ENCODE measurements at places on chromosomes 2 and 18.

DNA sequence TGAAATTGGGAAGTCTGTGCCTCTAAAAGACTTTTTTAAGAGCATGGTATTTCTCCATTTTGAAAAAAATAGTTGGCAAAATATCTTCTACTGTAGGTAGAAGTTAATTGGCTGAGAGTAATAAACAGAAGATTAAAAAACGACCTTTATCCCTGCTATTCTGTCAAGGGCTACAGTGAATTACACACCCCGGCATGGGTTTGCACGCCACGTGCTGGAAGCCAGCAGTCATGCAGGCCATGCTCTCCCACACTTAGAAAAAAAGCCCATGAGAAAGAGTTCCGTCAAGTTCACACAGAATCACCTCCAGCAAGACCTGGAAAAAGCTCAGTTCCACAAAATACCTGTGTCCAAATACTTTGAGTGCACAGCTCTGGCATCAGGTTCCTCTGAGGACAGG lies 26.8 kb downstream of the FAM110C start:
- DNase-seq, result peak; percentile 63

DNA sequence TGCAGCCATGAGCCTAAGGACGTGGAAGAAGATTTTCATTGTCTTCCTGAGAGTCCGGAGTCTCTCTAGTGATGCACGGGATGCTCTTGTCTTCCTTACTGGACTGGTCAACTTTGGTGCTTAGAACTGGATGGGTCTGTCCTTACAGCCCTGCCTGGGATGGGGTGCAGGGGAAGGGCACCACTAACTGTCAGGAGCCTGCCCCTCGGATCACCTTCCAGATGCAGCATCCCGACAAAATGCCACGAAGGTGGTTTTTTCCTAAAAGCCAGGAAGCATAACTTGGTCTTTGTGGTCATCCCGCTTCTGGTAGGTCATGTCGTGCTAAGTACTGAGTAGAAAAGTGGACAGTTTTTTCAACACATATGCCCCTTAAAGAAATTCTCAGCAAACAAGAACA lies 207.4 kb upstream of the TWIST2 start:
- no peak for DNase-seq

GRCh38 chr2:197152451-197153228 lies 157.9 kb downstream of the ANKRD44 start:
- DNase-seq, result no peak

DNA sequence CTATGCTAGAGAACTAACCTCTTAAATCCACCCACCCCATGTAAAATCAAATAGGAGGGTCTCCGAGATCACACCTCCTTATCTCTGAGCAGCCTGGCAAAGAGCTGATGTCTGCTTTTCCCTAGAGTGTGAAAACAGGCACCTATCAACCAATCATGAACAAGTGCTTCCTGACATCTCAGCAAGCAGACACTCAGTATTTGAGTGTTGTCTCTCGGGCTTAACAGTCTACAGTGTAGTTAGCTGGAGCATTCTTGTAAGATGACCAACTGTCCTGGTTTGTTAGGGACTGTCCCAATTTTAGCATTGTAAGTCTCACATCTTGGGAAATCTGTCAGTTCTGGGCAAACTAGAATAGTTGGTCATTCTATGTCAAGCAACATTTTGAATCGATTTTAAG lies 26.4 kb downstream of the MARCHF4 start:
- no peak for DNase-seq

DNA sequence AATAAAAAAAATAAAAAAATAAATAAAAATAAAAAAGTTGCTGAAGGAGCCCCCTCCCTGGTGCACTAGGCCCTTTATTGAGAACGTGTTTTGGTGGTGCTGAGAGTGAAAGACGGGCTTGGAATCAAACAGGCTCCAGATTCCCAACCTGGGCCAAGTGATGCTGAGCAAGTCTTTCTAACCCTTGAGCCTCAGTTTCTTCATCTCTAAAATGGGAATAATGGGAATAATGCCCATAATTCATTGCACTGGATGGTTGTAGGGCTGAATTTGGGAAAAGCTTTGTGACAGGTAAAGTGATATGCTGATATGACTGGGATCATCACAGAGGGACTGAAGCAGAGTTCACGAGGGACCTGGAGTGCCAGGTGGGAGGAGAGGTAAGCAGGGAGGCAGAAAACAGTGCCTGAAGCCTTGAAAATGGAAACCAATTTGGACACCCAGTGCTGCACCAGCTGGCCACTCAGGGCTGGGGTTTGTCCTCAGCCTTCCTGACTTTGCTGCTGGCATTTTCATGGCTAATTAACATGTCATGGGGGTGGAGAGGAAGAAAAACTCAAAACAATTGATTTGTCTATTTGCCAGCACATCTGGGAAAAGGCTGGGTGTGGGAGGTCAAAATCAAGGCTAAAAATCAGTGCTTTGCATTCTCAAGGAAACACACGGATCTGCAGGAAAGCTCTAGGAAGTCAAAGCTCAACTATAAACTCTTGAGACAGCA lies 241.3 kb downstream of the LOXHD1 start:
- no peak for DNase-seq

DNA sequence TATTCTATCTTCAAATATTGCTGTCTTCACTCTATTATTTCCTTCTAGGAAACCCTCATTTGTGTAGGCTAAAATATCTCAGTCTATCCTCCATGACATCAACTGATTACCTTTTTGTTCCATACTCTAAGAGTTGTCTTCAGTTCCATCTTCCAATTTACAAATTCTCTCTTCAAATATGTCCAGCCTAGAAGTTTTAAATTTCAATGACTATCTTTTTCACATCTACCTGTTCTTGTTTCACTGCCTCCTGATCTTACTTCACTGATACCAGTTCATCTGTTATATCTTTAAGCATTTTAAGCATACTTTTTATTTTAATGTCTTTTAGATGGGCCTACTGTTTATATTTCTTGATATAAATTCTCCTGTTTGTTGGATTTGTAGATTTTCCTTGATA lies 53.6 kb upstream of the COX7A2L start:
- DNase-seq, result no peak

- DNase-seq, result no peak
Measured at GRCh38 chr2:53933329-53933728, 37.5 kb downstream of the PSME4 start.

DNA sequence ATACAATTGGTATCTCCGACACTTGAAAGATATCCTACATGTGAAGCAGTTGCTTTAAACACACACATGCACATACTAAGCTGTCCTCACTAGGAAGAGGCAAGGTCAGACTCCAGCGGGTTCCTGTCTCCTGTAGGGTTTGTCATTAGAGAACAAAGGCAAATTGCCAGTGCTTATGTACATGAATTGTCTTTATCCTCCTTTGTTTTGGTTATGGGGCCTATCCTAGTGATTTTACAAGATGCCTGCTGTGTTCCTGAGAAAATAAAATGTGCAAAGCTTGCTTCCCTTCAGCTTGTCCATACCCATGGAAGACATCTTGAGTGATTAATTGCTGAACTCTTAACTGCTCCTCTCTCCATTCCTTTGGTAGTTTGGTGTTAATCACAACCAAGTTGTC lies 86.7 kb upstream of the SLC39A10 start:
- no peak for DNase-seq

- DNase-seq, result no peak
Measured at GRCh38 chr2:231655894-231656293, 52.4 kb upstream of the PTMA start.

DNA sequence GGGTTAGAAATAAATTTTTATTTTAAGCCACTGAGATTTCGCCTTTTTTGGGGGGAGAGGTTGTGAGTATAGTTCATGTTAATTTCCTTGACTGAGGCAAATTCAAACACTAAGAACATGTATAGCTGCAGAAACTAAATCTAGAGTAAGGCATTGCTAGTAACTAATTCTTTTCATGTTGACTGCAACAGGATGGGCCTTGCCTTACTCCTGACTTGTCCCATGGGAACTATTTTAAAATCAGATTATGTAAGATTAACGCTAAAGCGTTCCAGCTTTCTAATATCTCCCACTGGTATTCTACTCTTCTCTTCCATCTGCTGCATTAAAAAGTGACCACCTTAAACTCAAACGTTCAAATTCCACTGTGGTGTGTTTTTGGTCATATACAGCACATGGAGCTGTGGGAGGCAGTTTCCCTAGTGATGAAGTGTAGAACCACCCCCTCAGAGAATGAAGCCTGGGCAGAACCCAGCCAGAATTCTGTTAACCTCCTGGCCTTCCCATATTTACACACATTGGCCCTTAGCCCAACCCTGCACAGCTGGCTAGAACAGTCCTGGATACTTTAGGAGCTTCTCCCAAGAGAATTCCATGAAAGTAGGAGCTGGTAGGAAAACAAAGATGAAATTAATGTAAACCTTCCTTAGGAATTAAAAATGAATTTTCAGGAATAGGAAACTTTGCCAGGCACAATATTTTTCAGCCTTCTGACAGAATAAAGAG lies 687.8 kb downstream of the SLC4A3 start:
- DNase-seq, result no peak

DNA sequence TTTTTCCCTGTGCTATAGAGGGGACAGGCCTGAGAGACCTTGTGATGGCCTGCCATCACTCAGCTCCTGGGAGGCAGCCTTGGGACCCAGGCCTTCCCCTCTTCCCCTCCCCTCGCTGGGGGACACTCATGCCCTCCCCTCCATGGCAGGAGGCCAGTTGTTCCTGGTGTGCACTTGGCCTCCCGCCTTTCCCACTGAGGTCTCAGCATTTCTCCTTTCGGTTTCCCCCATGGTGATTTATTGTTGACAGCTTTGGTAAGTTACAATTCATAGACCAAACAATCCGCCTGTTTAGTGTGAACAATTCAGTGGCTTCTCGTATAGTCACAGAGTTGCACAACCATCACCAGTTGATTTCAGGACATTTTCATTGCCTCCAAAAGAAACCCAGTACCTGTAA lies 10.2 kb upstream of the CNDP1 start:
- DNase-seq, result peak; percentile 36

DNA sequence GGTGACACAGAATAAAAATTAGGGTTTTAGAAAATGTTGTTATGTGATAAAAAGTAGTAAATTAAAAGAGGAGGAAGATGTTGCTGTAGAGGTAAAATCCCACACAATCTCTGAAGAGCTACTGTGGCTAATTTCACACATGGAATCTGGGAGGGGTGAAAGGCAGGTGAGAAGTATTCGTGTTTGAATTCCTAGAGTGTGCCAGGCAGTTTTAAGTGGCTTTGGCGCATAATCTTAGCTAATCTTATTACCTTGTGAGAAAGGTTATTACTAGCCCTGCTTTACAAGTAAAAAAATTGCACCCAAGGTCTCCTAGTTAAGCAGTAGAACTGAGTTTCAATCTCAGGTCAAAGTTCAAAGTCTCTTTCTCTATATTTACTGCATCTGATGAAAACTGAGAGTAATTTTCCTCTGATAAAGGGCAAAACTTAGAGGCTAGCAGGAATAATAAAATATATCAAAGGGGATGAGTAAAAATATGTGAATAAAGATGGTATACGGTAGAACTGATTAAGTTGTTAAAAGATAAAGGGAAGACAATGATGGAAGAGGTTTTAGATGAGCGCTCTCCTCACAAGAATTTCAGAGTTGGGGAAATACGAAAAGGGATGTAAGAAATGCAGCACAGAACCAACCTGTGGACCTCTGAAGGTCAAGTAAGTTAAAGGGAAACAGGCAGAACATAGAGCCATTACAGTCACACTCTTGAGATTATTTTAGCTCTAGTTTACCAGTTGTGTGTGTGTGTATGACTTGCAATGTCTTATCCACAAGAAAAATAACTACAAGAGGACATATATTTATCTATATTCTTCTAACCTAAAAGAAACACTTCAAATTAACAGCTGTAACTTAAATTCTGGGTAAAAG lies 34.8 kb downstream of the GAREM1 start:
- no peak for DNase-seq

DNA sequence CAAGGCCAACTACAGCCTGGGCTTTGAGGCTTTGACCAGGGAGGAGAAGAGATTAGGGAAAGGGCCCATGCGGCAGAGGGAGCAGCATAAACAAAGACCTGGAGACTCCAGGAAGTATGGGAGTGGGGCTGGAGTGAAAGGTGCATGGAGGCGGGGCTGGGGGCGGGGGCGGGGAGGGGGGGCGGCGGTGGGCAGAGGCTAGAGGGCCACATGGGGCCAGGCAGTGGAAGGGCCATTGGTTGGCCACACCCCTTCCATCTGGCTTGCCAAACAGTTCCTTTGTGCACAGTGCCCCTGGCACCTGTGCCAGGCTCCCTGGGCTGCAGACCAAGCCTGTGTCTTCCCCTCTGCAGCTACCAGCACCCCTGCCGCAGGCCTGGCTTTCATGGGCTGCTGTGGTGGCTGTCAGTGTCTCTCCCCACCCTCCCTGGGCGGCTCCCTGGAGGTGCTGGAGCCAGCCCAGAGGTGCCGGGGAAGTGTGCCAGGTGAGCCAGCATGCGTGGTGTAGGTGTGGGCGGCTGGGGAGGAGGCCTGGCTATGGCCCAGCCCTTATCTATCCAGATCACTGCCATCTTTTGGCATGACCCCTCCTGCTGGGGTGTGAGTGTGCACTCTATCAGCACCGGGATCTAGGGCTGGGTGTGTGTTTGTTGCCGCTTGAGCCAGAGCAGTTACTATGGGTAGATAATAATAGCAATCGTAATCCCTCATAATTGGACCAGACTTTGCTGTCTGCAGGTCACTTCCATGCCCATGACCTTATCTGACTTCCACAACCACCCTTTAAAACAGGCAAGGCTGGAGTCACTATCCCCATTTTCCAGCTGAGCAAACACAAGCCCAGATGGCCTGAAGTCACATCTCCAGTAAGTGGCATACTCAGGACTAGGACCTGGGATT lies 30.5 kb downstream of the DNMT3A start:
- peak; percentile 95 for DNase-seq

DNA sequence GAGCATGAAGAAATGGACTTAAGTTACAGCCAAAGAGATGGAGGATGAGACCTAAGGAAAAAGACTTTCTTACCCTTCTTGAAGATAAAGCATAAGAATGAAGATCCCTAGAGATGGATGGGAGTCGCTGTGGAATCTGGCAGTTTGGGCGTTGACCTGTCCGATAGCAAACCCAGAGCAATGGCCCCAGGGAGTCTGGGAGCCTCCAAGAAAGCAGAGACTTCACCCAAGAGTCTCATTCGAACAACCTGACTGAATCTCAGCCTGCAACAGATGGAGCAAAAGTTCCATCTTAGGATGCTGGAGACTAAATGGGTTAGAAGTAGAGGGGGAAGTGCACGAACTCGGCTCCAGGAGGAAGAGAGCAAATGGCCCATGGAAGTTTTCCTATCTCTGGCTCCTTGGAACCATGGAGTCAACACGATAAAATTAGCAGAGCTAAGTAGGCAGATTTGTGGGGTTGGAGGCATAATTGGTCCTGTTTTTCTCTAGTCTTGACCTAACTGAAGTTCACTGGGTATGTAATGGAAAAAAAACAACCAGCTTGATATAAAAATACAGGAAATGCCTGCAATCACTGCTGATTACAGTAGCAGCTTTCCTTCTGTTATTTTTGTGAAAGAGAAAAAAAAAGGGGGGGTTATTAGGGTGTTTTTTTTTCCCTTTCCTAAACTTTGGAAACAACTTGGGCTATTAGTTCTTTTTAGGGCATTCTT lies 178.4 kb upstream of the EPAS1 start:
- DNase-seq, result no peak

GRCh38 chr2:101577173-101577572 lies 102.3 kb upstream of the RFX8 start:
- DNase-seq, result no peak

DNA sequence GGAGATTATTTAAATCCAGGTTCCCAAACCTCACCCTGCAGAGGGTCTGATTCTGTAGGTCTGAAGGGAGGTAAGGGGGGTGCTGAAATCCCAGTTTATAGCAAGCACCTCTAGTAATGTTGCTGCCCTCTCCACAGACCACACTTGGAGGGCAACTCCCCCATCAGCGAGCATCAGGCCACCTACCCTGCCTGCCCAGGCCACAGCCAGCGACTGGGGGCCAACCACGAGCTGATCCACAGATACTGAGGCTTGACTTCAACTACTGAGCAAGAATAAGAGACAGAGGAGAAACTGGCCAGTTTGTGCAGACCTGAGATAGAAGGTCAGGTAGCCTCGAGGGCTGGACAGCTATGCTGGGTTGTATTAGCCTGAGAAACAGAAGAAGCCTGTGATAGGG lies 36.3 kb upstream of the LBH start:
- DNase-seq, result no peak
